ENCODE measurements at places on chromosomes 5 and 9.
A peak's percentile ranks its signal among the peaks of the same experiment; 100 is the strongest.

GRCh38 chr9:91782708-91783214 is 167.3 kb downstream of the ROR2 start:
- no peak for DNase-seq

DNA sequence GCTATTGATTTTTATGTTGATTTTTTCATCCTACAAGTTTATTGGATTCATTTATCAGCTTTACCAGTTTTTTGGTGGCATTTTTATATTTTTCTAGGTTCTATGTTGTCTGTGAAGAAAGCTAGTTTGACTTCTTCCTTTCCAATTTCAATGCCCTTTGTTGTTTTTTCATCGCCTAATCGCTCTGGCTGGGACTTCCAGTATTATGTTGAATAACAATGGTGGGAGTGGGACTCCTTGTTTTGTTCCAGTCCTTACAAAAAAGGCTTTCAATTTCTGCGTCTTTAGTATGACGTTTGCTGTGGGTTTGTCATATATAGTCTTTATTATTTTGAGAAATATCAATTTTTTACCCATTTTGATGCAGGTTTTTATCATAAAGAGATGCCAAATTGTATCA is 175.6 kb upstream of the CCNH start:
- DNase-seq = no peak

- no peak for DNase-seq
Observed at GRCh38 chr9:2119566-2119965, 104.4 kb downstream of the SMARCA2 start.

GRCh38 chr9:136563646-136564325 is 17.9 kb upstream of the NOTCH1 start:
- no peak for DNase-seq

GRCh38 chr9:128863647-128864046 is 18.1 kb downstream of the KYAT1 start:
- peak; percentile 77 for DNase-seq

DNA sequence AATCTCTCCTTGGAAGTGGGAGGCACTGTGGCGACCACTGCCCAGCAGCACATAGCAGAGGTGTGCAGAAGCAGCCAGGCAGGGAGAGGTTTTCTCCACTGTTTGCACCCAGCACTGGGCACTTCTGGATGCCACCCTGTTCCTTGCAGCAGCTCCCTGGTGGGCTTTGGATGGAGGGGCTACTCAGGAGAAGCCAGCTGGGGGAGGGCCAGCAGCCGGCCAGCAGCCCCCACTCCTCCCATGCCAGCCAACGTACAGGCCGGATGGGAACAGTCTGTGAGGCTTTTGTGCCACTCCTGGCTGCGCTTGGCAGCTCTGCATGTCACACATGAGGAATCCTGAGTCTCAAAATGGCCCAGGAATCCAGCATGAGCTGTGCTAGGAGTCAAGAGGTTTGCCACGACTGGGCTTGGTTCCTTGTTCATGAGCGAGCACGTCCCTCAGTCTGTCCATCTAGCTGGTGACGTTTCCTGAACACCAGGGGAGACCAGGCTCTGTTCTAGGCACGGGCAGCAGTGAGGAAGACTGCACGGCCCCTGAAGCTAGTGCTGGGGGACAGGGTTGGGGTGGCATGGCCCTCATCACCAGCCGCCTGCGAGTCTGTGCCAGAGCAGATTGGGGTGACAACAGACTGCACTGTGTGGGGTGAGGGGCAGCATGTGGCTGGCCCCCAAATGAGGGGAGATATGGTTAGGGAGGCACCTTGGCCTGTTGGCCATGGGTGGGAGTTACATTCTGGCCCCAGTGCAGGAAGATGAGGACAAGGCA is 10.1 kb downstream of the PHF2 start:
- DNase-seq = no peak

GRCh38 chr5:156779436-156779835 is 70.7 kb upstream of the PPP1R2B start:
- DNase-seq = no peak

- DNase-seq = no peak
Observed at GRCh38 chr5:117204404-117204803, 629.8 kb upstream of the SEMA6A start.

- DNase-seq = no peak
Observed at GRCh38 chr5:125683669-125684068, 739.5 kb upstream of the GRAMD2B start.

DNA sequence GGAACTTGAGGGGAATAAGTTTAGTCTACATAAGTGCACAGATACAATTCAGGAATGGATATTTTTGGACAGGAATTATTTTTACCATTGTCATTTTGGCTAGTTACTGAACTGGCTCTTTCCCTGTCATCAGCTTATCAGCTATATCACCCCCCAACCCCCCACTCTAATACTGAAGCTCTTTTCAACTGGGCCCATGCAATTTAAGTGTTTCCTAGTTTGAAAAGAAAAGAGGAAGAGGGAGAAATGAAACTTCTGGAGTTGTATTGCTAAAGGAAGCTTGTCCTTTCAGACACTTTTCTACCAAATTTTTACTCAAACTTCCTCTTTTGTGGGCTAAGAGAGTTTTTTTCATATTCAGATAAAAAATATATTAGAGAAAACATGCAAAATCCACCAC is 18.5 kb upstream of the TIMD4 start:
- no peak for DNase-seq

DNA sequence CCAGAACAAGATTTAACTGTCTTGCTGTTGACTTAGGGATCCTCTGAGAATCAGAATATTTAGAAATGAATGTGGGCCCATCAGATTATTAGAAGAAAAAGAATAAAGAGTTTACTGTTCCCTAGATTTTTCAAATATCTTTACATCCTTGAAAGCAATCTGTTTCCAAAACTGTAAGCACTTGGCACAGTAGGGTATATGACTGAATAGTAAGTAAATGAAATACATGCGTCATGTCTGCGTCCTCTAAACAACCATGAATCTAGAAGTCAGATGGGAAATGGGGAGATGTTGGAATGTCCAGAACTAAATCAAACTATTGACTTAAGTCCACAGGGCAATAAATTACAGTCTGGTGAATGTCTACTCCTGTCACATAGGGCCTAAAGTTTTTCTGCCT is 26.1 kb downstream of the TTC23L start:
- no peak for DNase-seq

DNA sequence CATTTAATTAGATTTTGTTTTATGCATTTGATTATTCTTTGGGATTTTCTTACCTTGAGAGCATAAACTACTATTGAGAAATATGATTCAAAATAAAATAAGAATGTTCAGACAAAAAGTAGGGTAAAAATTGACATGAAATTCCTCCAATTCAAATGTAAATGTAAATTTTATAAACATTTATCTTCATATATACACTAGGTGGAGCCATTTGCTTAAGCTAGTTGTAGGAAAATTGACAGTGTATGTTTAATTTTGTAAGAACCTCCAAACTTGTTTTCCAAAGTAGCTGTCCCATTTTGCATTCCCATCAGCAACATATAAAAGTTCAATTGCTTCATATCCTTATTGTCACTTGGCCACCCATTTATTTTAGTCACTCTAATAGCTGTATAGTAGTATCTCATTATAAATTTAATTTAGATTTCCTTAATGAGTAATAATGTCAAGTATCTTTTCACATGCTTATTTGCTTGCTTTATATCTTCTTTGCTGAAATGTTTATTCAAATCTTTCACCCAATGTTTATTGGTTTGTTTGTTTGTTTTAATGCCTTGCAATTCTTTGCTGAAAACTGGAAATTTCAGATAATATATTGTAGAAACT is 37.6 kb upstream of the SLCO6A1 start:
- no peak for DNase-seq

DNA sequence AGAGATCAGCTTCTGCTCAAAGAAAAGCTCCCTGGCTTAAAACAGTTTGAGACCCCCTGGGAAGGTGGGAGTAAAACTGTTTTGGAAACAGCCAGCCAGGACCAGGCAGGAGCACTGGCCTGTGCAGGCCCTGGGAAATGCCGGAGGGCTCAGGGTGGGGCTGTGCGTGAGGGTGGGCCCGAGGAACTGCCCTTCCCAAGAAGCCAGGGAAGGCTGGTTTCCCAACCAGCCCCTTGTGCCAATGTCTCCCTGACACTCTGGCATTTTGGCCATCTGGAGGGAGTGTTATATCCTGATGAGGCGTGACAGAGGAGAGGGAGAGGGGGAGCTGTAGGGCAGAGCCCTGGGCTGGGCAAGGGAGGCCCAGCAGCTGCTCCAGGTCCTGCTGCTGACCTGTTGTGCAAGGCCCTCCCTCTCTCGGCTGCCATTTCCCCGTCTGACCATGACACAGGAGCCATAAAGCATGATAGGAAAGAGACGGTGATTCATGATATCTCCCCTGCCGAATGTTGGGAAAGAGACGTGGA is 16.1 kb downstream of the OLFML2A start:
- no peak for DNase-seq

DNA sequence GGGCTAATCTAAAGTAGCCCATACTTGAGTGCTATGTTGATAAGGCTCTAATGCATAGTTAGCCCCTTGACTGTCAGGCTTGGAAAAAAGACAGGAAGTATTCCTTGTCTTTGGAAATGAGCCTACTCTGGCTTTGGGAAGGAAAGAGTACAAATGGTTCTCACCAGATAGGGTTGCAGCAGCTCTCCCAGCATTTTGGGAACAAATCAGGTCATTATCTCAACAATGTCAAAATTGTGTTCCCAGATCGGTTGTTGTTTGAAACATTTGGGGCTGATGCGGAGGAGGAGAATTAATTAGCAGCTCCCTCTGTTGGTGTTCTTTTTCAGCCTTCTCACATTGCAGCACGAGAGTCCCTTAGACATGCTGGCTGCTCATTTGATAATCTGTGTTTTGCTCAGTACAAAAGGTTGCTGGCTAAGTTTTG is 294.7 kb upstream of the DMRT1 start:
- DNase-seq = no peak

DNA sequence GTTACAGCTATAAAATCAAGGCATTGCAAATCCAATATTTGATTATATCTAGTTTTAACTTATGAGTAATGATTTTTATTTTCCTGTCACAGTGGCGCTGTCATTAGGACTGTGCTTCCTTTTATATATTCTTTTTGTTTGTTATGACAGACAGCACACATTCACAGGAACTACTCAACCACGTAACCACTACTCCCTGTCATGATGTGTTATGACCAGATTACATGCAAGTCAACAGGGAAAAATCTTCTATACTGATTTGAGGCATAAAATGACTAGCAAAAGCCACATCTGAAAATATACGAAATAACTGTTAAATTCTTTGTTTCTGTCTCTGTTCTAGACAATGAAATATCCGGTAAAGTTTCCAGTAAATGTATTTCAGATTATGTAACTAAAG is 25.4 kb downstream of the SREK1 start:
- no peak for DNase-seq

- DNase-seq = no peak
Observed at GRCh38 chr5:130065617-130066016, 161.4 kb downstream of the CHSY3 start.

DNA sequence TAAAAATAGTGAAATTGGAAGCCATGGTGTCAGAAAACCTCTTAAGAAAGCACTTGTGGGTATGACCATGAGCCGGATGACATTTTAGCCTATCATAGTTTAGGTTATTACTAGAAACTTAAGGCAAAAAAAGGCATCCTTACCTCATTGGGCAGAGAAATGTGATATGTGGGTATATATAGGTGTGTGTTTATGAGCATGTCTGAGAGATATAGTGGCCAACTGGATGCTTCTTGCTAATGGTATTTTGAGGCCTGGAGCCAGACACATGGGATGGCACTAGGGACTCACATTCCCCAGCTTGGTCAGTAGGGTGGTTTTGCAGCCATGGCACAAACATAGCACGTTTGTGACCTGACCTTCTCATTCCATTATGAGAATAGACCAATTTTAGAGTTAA is 295.6 kb upstream of the MEF2C start:
- DNase-seq = no peak

- no peak for DNase-seq
Observed at GRCh38 chr9:126693428-126693944, 79.8 kb downstream of the LMX1B start.

DNA sequence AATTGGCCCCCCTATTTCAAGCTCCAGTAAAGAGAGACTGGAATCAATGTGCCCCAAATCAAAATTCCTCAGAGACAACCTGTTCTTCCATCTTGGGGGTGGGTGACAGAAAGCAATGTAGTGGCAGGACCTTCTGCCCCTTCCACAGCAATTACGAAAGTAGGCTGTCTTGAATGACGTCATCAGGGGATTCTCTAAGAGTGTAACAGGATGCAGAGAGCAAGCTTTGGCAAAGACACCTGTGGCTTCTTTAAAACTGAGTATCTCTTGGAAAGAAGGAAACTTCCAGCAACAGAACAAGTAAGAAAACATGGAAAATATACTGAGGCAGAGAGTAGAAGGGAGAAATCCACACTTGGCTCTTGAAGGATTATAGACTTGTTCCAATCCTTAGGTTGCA is 247.6 kb upstream of the PDE4D start:
- no peak for DNase-seq

DNA sequence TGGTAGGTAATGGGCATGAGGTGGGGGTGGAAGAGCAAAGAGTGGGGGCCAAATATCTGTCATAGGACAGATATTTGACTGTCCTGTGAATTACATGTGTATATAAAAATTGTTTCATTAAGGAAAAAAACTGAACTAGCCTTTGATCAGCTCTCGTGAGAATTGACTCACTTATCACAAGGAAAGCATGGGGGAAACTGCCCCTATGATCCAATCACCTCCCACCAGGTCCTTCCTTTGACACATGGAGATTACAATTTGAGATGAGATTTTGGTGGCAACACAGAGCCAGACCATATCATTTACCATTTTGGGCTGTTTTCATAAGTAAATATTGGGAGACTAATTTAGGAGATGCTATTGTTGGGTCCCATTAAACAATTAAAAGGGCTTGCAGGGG is 63.2 kb upstream of the FYB1 start:
- DNase-seq = no peak

- DNase-seq = no peak
Observed at GRCh38 chr5:131084436-131084835, 80.6 kb downstream of the HINT1 start.

- no peak for DNase-seq
Observed at GRCh38 chr9:91502913-91503672, 79.5 kb upstream of the NFIL3 start.

GRCh38 chr5:93330506-93330905 is 250.5 kb downstream of the NR2F1-AS1 start:
- DNase-seq = no peak

GRCh38 chr9:27165670-27166069 is 56.6 kb downstream of the TEK start:
- no peak for DNase-seq

- no peak for DNase-seq
Observed at GRCh38 chr5:142598338-142598700, 87.6 kb downstream of the FGF1 start.

- DNase-seq = no peak
Observed at GRCh38 chr9:110526426-110526825, 53.1 kb downstream of the SVEP1 start.

- DNase-seq = no peak
Observed at GRCh38 chr9:87635656-87636501, 90.0 kb upstream of the CTSL start.

DNA sequence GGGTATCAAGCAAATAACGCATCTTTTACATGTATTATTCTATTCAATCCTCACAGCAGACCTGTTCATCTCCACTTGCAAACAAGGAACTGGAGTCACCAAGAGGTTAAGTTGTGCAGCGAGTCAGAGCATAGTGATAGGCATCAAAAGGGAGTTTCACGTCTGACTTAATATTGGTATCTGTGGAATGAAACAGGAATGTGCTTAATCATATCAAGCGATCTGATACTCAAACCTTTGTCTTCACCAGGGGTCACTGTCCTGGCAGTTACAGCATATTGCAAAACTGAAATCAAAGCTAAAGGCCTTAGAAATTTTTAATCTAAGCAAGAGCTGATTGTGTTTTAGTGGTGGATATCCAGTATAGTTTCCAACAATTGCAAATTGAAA is 271.6 kb downstream of the PLK2 start:
- DNase-seq = no peak

- DNase-seq = no peak
Observed at GRCh38 chr5:10760096-10760920, 726 bp downstream of the DAP start.

Measured in activated T-helper 1 cell treated with anti-CD3 and anti-CD28 coated beads, Interleukin-2, amount 50 U/mL, for 16 hours (primary cell).